ENCODE measurements at places on chromosomes 5 and 9. TPM values are rescaled to one million over a fixed set of nuclear protein-coding genes. Genes with fewer than 3 reads are reported as not detected.

The SHOC1 gene
- 1.5 TPM for total RNA-seq

DNA sequence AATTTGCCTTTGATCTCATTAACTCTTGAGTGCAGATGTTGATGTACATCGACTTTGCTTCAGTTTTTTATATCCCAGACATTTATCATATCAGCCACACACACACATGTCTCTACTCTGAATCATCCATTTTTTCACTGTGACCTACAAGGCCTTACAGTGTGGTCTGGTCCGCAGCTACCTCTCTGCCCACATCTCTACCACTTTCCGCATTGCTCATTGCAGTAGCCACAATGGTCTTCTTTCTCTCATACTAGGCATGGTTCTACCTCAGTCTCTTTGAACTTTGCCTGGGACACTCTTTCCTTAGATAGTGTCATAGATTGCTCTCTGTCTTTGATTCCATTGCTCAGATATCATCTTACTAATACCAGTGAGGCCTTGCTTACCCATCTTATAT, 87.9 kb upstream of the FSD1L start:
- DNase-seq, result no peak

The WDR38 gene
- total RNA-seq, result not detected

The PTGDS gene
- total RNA-seq, result not detected

The SLC34A3 gene
- total RNA-seq, result not detected

GRCh38 chr5:122169350-122170103, 40.2 kb downstream of the ZNF474 start:
- no peak for DNase-seq

The DOCK2 gene
- total RNA-seq, result 1.4 TPM

DNA sequence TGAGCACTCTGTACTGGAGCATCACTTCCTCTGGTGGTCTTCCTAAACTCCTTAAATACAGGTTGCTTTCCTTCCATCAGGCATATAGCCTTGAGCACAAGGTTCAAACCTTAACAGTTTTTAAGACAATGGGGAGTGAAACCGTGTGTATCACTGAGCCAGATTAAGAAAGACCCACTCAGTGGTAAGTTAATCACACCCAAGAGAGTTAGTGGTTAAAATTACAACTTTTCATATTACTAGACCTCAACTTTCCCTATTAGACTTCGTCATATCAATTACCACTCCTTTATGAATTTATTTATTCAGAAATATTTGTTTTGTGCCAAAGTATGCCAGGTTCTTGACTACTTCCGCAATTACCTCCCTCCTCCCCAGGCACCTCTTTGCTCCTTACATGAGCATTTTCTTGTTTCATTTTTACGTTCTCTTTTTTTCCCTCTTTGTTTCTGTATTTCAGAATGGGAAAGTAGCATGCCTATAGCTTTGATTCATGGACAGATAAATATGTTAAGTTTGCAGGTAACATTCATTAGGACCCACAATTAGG, 351.0 kb downstream of the KIAA0825 start:
- no peak for DNase-seq
